ENCODE measurements at places on chromosomes 11 and 22. TPM values are rescaled to one million over a fixed set of nuclear protein-coding genes. Genes with fewer than 3 reads are reported as not detected.

SPDYC gene
- total RNA-seq = not detected

BIK gene
- total RNA-seq = under 0.01 TPM

TRIM49 gene
- not detected for total RNA-seq

FIBIN gene
- total RNA-seq = 2.3 TPM

APOBEC3A gene
- not detected for total RNA-seq

CCDC89 gene
- total RNA-seq = 3.7 TPM

TUBA8 gene
- 0.58 TPM for total RNA-seq

NRXN2 gene
- total RNA-seq = 7.5 TPM
